Cortex of kidney (tissue), 1 donor: ENCODE measurements at places on chromosomes 16 and 17.

- DNase-seq: no peak
Observed at GRCh38 chr16:48503779-48504178, 106.2 kb downstream of the N4BP1 start.

- no peak for DNase-seq
Observed at GRCh38 chr16:11350921-11351335, 5.7 kb downstream of the RMI2 start.

DNA sequence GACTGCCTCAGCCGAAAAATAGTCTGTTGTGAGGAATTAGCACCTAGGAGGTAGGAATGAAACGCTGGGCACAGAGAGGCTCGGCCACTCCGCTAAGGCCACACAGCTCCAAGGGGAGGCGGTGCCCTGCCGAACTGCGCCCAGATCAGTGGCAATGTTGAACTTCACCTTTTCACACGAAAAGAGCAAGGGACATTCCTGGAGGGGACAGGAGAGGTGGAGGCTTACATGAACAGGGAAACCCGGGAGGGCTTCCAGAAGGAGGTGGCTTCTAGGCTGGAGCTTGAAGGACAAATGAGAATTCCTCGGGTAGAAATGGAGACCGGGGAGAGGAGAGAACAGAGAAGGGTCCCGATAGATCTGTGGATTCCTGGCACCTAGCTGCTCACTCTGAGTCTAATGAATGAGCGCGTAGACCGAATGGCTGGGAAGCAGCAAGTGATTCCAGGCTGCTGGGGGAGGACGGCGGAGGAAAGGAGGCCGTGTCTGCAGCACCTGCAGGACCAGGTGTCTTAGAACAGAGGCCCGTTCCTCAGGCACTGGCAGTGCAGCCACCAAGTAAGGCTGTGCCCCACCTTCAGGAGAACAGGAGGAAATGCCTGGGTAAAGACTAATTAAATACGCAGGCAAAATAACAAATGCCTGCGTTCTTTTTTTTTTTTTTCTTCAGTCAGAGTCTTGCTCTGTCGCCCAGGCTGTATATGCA is 722 bp upstream of the SLC38A10 start:
- no peak for DNase-seq

DNA sequence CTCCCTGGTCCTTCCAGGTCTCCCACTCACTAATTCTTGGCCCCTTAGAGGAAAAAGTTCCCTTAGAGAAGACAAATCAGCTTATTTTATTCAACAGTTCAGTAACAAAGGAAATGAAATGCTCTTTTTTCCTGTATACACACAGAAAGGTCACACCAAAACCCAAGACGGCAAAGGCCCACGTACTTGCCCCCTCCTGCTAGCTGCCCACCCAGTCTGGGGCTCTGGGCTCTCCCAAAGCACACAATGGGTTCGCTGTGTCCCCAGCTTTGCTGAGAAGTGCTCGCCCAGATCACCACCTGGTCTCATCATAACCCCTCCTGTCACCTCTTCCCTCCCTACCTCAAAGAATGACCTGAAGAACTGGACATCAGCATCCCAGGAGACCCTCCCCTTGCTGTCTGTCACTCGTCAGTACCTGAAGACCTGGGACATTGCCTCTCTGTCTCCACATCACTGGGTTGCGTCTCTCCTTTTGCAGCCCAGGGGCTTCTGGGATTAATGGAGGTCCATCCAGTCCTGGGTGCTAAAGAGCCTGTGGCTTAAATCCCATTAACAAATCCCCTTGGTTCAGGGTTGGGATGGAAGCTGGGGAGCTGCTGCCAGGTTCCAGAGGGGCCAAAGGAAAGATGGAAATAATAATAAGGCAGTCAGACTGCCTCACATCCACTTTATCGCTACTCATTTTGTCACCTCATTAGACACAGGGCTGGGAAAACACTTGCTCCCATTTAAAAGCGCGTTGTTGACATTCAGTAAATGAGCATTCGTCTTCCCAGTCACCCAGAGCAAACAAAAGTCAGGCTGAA is 3.3 kb downstream of the SLC6A4 start:
- no peak for DNase-seq

- no peak for DNase-seq
Observed at GRCh38 chr17:933312-934073, 46.1 kb downstream of the NXN start.

GRCh38 chr17:66275651-66276050 is 26.8 kb upstream of the PRKCA start:
- DNase-seq: no peak

- no peak for DNase-seq
Observed at GRCh38 chr16:14331020-14331419, 259.9 kb downstream of the MRTFB start.

DNA sequence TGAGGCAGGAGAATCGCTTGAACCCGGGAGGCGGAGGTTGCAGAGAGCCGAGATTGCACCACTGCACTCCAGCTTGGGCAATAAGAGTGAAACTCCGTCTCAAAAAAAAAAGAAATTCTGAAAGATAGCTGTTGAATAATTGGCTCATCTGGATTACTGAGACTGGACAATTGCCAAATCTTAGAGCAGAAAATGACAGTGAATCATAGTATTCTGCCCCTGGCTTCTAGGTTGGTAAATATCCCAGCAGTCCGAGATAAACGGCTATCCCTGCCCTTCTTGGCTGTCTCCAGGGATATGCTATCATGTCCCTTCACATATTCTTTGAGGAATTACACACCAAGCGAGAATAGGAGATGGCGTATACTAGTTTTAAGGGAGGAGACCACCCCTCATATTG is 35.5 kb upstream of the METTL16 start:
- no peak for DNase-seq

GRCh38 chr17:57262557-57262956 is 6.2 kb downstream of the MSI2 start:
- no peak for DNase-seq

DNA sequence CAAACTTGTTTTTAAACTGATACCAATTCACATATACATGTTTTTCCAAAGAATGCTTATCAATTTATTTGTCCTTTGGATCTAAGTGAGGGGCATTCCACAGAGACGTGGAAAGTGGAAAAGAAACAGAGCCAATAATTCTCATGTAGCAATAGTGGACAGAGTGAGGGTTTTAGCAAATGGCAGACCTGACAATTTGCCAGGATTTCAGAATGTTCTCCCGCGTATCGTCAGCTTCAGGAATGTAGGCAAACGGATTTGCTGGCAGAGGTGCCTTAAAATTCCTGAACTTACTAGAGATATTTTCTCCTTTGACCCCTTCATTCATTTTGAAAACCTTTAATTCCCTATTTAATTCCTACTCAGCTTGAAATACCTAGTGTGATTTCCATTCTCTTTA is 193.4 kb upstream of the CPHXL start:
- no peak for DNase-seq

GRCh38 chr16:69351309-69352027 is at the start of gene TMED6:
Gene TMED6 (minus strand): TSS chr16:69351786. CDS start chr16:69351753, 33 bp downstream.
- no peak for DNase-seq
